ENCODE measurements at places on chromosomes 5 and 9.

GRCh38 chr5:88275581-88275980, 6.9 kb upstream of the TMEM161B start:
- DNase-seq, result no peak

DNA sequence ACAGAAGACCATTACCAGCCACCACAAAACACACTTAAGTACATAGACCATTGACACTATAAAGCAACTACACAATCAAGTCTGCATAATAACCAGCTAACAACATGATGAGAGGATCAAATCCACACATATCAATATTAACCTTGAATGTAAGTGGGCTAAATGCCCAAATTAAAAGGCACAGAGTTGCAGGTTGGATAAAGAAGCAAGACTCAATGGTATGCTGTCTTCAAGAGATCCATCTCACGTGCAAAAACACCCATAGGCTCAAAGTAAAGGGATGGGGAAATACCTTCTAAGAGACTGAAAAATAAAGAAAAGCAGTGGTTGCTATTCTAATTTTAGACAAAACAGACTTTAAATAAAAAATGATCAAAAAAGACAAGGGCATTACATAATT, 113.6 kb upstream of the CD180 start:
- DNase-seq, result no peak

GRCh38 chr5:138109463-138110265, 25.8 kb downstream of the WNT8A start:
- no peak for DNase-seq

DNA sequence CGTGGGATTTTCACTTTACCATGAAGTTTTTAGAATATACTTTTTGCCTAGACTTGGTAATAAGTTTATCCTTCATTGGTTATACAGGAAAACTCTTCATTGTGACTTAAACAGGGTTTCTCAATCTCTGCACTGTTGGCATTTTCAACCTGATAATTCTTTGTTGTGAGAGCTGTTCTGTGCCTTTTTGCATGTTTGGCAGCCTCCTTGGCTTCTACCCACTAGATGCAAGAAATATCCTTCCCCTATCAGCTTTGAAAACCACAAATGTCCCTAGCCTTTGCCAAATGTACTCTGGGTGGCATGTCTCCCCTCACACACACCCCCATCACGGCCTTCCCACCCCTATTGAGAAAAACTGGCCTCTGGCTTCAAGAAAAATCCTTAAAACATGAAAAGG, 180.9 kb downstream of the ESM1 start:
- no peak for DNase-seq

- DNase-seq, result no peak
Measured at GRCh38 chr5:174567506-174568141, 156.8 kb upstream of the MSX2 start.

DNA sequence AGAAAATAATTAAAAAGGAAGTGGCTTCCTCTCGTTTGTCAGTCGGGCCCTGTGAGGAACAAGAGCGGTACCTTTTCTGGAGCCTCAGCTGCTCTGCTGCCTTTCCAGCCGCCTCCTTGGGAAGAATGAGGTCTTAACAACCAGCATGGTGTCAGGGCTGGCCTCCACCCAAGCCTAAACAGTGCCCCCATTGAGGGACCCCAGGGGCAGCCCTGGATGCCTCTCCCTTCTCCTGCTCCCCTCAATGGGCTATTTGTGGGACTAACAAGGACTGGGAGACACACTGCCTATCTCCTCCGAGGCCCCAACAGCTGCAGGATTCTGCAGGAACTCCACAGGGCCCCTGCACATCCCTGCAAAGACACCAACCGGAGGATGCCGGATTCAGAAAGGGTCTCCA, 155.4 kb upstream of the MAP3K1 start:
- no peak for DNase-seq

DNA sequence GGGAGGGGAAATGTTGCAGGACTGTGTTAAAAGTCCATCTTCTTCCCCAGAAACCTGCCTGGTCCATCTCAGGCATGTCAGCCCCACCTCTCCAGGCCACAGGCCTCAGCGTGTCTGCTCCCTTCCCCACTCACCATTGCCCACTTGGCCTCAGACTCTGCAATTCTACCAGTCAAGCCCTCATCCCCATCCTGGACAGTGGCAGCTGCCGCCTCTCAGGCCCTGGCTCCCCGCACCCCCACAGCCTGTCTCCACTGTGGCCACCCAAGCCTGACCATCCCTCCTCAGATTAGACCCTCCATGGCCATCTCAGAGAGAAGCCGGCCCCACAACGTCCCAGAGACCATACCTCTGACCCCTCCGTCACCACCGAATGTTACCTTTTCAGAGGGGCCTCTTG, 89.9 kb downstream of the BARX1 start:
- DNase-seq, result no peak

DNA sequence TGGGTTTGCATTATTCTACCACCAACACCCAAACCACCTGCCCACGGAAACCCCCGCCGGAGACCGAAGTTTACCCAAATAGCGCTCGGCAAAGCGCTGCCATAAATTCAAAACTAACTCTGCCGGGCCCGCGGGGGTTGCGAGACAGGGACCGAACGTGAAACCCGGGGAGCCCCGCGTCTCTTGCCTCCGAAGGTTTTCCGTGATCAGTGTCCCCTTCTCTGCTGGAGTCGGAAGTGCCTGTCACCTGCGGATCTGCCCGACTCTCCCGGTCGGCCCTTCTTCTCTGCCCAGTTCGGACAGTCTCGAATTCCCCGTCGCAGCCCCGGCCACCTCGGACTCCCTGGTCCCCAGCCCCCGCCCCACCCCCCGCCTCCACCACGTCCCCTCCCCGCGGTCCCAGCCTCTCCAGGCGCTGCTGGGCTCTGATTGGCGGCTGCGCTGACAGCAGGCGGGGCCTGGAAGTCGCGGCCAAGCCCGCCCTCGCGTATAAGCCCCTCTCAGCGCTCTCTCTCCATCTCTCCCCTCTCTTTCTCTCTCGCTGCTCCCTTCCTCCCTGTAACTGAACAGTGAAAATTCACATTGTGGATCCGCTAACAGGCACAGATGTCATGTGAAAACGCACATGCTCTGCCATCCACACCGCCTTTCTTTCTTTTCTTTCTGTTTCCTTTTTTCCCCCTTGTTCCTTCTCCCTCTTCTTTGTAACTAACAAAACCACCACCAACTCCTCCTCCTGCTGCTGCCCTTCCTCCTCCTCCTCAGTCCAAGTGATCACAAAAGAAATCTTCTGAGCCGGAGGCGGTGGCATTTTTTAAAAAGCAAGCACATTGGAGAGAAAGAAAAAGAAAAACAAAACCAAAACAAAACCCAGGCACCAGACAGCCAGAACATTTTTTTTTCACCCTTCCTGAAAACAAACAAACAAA, at the start of gene RORB:
Gene RORB, plus strand, starts transcription at position 517 of the 929 bp plus-strand sequence. CDS start 642 bp downstream, outside the sequence.
- DNase-seq, result peak; percentile 31

- no peak for DNase-seq
Measured at GRCh38 chr5:165015547-165015946, 1510.1 kb downstream of the MAT2B start.

DNA sequence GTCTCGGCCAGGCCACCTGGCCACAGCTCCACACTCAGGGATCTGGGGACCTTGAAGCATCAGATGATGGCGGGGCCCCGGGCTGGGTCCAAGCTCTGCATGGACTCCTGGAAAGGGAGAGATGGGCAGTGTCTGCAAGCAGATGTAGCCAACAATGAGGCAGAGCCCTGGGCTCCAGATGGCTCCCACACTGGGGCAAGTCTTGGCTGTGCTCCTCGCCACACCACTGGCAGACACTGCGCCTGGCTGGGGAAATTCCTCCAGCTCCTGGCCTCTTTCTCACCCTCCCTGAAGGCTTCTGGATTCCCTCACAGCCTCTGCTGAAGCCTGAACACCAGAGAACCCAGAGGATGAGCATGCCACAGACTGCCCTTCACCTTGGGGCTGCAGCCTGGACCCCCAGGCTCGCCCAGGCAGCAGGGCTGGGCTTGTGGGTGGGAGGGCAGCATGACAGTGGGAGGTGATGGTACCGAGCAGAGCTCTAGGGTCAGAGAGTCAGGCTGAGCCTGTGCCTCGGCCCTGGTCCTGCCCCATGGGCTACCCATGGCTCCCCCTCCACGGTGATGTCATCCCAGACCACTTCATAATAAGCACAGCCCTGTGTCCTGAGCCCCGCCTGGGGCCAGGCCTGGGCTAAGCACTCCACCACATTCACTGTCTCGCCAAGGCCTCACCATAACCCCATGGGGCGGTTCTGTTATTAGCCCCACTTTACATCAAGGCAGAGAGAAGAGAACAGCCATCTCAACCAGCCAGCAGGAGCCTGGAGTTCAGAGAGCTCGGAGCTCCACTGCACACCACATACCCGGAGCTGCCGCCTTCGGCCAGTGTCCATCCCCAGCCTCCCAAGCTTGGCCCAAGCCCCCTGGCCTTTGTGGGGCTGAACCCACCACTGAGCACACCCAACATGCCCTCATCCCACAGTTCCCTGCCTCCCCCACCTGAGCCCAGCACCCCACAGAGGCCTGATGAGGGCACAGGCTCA, 62.2 kb upstream of the ADAMTS2 start:
- DNase-seq, result no peak

- no peak for DNase-seq
Measured at GRCh38 chr5:75656311-75657003, 45.2 kb downstream of the ANKDD1B start.

- DNase-seq, result no peak
Measured at GRCh38 chr5:136586196-136586595, 220.9 kb upstream of the TRPC7 start.

DNA sequence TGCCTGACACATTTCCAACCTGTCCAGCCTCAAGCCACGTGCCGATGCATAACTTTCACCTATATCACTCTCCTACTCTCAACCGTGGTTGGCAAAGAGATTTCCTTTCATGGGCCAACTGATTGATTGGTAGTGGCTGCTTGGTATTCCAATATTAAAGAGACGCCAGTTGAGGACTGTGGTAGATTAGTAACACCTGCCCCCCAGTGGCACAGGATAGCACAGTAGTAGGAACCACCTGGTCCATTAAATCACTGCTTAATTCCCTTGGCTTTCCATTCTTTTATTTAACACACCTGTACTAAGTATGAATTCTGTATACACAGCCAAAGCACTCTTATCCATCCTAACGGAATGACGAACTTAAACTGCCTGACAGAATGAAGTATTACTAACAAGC, 19.1 kb upstream of the FOXB2 start:
- DNase-seq, result no peak

- no peak for DNase-seq
Measured at GRCh38 chr5:60510663-60511062, 189.3 kb downstream of the DEPDC1B start.

- no peak for DNase-seq
Measured at GRCh38 chr5:107247427-107247826, 423.3 kb downstream of the EFNA5 start.

Data from stimulated activated naive CD8-positive, alpha-beta T cell treated with anti-CD3 and anti-CD28 coated beads, Interleukin-15, Interleukin-2, amounts not matched to agents 100 U/mL and 50 U/mL, for 24 hours (primary cell).